Stimulated activated CD4-positive, alpha-beta T cell treated with anti-CD3 and anti-CD28 coated beads, Interleukin-1b, Interleukin-23, amount 100 ng/mL, for 4 hours (primary cell): ENCODE measurements at places on chromosomes 5 and 9.

DNA sequence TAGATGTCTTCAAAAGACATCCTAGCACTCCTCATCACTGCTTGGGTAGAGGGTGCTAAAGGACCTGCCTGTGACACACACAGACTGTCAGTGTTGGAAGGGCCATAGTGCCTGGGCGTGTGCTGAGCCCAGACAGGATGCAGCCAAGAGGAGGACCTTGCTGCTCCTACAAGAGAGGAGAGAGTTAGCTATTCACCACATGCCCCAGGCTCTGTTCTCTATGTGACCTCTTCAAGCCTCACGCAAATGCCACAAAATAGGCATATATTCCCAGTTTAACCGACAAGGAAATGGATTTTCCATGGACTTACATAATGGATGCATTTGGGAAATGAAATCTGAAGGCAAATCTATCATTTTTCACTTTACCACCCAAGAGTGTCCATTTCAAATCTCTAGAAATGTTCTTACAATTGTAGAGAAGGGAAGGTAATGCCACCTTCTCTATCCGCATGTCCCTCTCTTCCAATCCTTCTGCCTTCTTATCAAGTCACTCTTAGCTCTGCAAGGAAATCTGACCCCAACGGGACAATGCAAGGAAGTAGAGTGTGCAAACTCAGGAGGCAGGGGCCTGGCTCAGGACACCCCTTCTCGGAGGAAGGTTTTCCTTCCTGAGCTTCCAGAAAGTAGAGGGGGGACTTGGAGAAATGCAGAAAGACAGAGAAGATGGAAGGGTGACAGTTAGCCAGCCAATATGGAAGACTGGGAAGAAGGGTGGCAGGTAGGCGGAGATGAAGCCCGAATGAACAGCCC lies 49.5 kb downstream of the TRIM32 start:
- DNase-seq: no peak

- DNase-seq: no peak
Observed at GRCh38 chr9:68505681-68506409, 34.8 kb downstream of the TMEM252 start.

DNA sequence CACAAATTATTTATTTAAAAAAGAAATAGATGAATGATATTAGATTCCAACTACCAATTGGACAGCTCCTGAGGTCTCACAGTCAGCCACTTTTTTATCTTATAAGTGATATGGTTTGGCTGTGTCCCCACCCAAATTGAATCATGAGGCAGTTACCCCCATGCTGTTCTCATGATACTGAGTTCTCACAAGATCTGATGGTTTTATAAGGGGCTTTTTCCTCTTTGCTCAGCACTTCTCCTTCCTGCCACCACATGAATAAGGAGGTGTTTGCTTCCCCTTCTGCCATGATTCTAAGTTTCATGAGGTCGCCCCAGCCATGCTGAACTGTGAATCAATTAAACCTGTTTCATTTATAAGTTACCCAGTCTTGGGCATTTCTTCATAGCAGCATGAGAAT lies 12.9 kb downstream of the NLN start:
- DNase-seq: no peak

- DNase-seq: peak; percentile 48
Observed at GRCh38 chr5:180830253-180831138, 27.9 kb upstream of the MGAT1 start.

DNA sequence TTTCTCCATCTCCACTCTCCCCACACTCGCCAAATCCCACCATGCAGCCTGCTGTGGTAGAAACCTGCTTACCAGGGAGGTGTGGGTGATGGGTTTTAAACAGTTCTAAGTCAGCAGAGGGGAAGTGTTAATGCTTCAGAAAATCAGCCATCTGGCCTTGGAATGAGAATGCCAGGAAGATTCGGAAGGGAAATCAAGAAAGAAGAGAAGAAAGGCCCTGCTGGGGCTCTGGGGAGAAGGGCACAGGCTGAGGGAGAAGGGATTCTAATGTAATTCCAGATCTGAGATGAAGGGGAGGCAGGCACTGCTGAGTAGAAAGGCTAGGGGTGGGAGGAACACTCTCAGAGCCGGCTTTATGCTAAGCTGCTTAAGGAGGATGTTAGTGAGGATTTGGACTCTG lies 434.7 kb upstream of the DMAC1 start:
- DNase-seq: no peak

DNA sequence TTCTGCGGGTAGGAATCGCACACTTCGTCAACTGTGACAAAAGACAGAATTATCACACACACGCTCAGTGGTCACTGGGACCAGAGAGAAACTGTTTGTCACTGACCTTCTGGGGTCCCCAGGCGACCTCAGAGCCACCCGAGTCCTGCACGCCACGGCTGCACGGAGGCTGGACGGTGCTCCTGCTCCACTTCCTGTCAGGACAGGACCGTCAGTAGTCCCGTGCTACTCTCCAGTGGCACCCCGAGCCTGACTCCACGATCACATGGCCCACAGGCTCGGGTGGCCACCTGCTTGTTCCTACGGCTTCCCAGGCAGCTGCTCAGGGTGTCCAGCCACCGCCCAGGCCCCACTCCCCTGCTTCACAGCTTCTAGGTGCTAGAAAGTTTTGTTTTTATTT lies 17.9 kb downstream of the MRNIP start:
- no peak for DNase-seq

- no peak for DNase-seq
Observed at GRCh38 chr5:36162810-36163486, 11.0 kb downstream of the SKP2 start.

DNA sequence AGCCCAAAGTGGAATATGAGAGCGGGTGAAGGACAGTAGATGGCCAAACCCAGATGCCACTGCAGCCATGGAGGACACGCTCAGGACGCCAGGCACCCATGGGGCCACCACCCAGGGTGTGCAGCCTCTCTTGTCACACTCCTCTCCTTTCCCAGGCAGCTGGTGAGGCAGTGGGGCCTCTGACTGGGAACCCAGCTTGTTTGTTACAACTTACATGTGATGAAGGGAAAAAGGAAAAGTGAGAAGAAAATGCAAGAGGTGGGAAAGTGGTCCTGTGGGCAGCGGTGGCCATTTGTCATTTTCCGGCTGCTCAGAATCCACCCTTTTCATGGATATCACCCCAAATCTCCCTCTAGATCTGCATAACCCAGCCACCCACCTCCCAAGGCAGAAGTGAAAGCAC lies 62.7 kb upstream of the UNC5A start:
- DNase-seq: no peak

DNA sequence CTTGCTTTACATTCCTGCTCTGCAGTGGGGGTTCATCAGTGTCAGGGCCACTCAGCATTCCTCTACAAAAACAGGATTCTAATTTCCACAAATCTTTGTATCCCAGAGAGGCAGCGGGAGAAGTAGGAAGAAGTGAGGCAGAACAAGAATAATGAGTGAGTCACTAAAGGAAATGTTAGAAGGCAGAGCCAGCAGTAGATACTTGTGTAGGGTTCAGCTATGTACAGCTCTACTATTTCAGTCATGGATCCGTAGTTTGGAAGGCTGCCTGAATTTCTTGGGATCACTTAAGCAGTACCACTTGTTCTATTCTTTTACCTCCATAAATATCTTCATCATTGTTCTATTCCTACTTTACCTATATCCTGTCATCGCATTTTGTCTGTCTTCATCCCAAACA lies 246.3 kb upstream of the TLE4 start:
- no peak for DNase-seq

DNA sequence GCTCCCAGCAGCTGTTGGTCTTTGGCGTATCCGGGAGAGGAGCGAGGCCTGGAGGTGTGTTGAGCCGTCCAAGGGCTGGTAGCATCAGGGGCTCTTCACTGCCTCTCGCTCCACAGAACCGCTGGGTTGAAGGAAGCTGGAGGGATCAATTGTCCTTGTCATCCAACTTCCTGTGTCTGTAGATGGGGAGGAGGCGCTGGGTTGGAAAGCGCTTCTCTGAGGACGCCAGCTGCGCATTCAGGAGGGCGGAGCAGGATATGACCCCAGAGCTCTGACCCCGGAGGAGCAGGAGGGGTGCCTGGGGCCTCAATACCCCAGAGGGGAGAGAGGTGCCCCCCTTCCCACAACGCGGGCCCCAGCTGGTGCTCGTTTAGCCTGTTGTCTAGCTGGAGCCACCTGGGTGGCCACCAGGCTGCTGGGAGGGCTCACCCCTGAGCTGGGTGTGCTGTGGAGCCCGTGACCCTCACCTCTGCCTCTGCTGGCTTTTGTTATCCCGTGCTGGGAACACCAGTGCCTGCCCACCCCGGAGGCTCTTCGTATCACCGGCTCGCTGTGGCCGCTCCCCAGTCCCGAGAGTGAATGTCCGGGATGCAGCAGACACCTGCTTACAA lies 2.0 kb upstream of the DBH start:
- no peak for DNase-seq
